Transverse colon (tissue), 4 donors: ENCODE measurements at places on chromosomes 6 and 20.

DNA sequence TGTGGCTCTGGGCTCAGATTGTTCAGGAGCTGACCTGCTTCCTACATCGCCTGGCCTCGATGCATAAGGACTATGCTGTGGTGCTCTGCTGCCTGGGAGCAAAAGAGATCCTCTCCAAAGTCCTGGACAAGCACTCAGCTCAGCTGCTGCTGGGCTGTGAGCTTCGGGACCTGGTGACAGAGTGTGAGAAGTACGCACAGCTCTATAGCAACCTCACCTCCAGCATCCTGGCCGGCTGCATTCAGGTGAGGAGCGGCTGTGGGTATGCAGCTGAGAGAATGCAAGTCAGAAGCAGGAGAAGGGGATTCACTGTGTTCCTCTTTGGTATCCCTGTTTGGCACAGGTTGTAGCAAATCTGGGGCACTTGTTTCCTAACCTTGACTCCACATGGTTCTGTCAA lies 17.9 kb downstream of the CUL9 start:
- H3K4me1 ChIP-seq = no peaks in the 10 kb centered on the region
- no peaks in the 10 kb centered on the region for H3K27me3 ChIP-seq
- H3K4me3 ChIP-seq = no peak overlapping the region
- no peak overlapping the region for H3K27ac ChIP-seq
- no peak for DNase-seq
- H3K36me3 ChIP-seq = peaks cover 19% of the 10 kb centered on the region

DNA sequence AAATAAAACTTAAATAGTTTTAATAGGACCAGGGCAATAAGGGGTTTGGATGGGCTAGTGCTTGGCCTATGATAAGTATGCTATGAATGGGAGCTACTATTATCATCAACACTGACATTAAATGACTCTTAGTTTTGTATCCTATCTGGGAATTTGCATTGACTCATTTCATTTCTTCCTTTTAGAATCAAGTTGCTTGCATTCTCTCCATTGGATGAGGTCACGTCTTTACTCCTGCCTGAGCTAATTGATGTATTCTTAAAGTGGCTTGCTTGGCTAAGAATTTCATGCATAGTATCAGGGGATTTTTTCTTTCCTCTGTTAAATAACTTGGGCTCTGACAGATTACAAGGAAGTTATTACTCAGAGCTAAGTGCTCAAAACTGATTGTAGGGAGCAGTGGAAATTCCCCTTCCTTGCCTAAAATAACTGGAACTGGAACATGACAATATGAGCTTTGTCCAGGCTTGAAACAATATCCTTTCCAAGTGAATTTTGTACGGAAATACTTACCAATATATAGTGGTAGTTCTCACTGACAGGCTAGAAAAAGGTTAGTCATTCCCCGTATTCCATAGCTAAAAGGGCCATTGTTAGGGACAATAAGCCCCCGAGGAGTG lies 169.9 kb downstream of the BCAS1 start:
- no peak for DNase-seq
- H3K4me1 ChIP-seq = peaks cover 39% of the 10 kb centered on the region
- H3K4me3 ChIP-seq = no peak overlapping the region
- H3K36me3 ChIP-seq = no peaks in the 10 kb centered on the region
- H3K27ac ChIP-seq = peak overlapping the region; percentile 75

- no peak overlapping the region for H3K4me3 ChIP-seq
- H3K27ac ChIP-seq = no peak overlapping the region
- no peaks in the 10 kb centered on the region for H3K4me1 ChIP-seq
- H3K36me3 ChIP-seq = no peaks in the 10 kb centered on the region
Measured at GRCh38 chr6:168615837-168616236, 174.9 kb downstream of the SMOC2 start.

DNA sequence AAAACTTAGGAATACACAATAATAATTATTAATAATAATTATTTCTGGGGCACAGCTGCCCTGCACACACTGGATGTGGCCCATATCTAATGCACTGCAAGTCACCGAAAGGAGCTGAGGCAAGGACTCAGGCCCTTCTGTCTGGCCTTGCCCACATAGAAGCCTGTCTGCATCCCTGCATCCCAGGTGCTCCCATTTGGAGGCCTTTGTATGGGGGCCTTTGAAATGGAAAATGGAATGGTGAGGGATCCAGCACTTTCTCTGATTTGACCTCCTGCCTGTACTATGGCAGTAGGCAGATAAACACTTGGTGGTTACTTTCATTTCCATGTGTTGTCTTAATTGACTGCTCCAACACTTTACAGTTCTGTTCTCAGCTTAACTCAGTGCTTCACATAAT lies 75.7 kb upstream of the PTCHD4 start:
- DNase-seq = no peak
- no peaks in the 10 kb centered on the region for H3K36me3 ChIP-seq
- H3K27me3 ChIP-seq = no peaks in the 10 kb centered on the region
- no peaks in the 10 kb centered on the region for H3K4me1 ChIP-seq
- no peak overlapping the region for H3K4me3 ChIP-seq

GRCh38 chr20:38055294-38055693 lies 21.7 kb downstream of the RPRD1B start:
- no peak overlapping the region for H3K27ac ChIP-seq
- peaks cover 30% of the 10 kb centered on the region for H3K36me3 ChIP-seq
- no peaks in the 10 kb centered on the region for H3K27me3 ChIP-seq
- peaks cover 5% of the 10 kb centered on the region for H3K4me1 ChIP-seq
- DNase-seq = no peak
